Lower lobe of right lung (tissue), 2 donors: ENCODE measurements at places on chromosomes 5 and 9.

GRCh38 chr9:132160802-132161742, 786 bp upstream of the NTNG2 start:
- DNase-seq: no peak

- no peak for DNase-seq
Observed at GRCh38 chr5:71631070-71631469, 43.9 kb downstream of the MCCC2 start.

DNA sequence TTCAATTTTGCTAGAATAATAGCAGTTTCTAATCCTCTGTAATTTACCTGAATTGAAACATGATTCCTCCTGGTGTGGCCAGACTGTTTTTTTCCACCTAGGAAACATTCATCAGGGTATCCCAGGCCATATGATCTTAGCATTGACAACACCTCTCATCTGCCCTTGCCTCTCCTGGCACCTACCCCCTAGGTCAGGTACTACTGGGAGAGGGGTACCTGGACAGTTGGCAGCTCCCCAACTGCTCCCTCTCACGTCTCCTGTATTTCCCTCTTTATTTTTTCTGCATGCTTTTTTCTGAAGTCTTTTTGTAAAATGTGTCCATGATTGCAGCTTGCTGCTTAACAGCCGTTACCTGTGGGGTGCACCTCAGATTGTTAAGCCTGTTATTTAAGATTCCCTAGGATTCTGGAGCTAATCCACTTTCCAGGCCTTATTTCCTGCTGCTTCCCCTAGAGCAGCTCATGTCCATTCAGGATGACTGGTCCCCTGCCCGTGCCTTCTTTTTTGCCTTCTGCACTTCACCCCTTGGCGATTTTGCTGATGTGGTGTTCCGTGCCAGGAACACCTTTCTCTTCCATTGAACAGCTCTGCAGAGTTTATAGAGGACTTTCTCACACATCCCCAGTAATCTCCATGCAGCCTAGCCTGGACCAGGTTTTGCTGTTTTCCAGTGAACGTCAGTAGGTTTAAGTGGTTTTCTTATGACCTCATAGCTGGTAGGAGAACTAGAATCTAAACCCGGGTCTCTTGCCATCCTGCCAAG, 33.6 kb downstream of the SNX30 start:
- no peak for DNase-seq

- DNase-seq: no peak
Observed at GRCh38 chr5:113034182-113034773, 57.7 kb downstream of the DCP2 start.

- DNase-seq: no peak
Observed at GRCh38 chr5:166562246-166562645, 1729.2 kb upstream of the WWC1 start.

DNA sequence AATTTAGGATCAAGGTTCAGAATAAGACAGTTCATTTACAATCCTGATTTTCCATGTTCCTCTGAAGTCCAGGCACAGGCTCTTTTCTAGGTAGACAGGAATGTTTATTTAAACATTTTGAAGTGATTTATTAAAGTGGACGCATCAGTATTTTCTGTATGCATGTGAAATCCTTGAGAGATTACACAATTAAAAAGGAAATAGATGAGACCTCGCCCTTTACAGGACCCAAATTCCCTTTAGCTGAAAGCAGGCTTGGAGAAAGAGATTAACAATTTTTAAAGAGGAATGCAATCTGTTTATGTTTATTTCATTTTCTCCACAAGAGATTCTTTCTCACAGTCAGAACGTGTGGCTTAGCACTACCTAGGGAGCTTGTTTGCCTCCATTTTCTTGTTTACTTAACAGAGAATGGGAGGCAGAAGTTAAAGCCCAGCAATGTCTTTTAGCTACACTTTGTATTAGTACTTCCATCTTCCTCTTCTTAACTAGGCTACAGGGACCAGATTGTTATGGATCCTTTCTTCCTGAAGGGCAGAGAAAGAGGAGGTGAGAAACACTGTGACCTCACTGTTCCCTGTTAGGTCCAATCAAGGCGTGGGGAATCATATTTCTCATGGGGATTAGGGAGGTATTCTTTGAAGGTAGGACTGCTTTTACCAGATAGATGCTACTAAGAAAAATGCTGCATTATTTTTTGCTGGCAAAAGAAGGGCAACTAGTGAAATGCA, 416.0 kb downstream of the SH3GL2 start:
- no peak for DNase-seq

- no peak for DNase-seq
Observed at GRCh38 chr9:11577522-11577921, 964.7 kb upstream of the PTPRD start.

DNA sequence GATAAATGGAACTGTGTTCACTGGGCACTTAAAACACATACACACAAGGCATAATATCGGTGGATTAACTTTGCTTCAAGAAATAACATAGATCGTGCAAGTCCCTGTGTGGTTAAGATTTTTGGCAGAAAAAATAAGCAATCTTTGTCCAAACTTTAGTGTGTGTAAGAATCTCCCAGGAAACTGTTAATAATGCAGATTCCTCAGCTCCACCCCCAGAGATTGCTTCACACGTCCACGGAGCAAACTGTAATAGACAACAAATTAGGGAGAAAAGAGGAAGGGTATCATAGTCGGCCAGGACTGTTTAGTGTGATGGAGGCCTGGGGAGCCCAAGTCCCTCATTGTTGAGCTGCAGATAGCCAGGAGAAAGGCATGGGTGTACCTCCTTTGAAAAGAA, 84.8 kb downstream of the PJA2 start:
- DNase-seq: no peak

DNA sequence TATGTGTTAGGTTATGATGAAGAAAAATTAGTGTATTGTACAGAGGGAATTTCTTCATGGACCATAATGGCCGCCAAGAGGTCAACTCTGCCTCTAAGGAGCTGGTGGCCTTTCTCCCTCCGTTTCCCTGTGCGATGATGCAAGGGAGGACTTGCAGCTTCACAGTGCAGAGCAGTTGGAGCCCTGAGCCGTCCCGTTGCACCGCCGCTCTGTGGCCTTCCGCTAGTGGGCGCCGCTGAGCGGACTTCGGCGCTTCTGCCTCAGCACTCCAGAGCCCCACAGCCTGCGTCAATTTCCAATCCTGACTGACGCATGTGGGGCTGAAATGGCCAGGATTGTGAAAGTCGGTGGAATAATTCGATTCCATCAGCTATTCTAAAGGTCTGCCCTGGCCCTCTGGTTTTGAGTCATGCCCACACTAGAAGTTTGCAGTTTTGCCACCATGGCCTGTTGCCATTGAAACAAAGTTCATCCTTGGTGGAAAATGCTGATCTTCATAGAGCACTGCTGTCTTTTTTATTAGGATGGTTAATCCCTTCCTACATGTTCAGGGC, 22.7 kb upstream of the LECT2 start:
- peak; percentile 87 for DNase-seq

DNA sequence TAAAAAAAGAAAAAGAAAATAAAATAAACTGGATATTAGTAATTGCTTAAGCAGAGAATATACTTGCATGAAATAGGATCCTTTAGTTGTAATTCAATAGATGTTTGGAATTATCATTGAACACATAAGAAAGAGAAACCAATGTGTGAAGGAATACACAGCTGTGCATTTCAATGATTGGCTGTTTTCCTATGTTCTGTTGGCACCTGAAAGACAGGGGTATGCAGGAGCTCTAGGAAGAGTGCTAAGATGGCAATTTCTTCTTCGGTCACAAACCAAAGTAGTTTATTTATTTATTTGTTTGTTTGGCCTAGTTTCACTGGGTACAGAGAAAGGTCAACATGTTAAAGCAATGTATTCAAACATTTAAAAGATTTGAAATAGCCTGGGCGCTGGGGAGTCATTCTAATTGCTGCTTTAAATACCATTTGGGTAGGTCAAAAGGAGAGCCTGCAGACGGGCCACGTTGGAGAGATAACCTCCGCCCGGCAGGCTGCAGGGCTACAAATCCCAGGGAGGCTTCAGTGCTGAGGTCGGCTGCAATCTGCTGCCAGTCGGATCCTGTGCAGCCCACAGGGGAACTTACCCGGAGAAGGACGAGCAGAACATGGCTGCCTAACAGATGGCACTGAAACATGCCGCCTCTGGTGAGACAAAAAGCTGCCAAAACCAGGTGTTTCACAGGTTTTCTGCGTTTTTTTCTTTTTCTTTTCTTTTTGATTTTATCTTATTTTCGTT, 154.2 kb upstream of the TYRP1 start:
- DNase-seq: no peak

DNA sequence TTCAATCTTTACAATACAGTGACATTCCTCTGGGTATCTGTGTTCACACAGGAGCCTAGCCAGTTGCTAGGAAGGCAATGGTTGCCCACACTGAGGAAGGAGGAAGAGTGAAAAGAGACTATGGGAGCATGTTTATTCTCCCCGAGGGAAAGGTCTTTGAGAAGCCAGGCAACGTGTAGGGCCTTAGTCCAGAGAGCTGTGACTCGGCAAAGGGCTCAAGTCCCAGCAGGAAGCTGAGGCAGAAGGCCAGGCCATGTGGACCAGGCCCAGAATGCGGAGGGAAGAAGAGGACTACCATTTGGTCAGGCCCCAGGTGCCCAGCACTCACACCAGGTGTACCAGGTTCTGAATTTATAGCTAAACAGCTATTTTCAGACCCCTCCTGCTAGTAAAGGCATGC, 136.6 kb upstream of the DMAC1 start:
- DNase-seq: no peak

DNA sequence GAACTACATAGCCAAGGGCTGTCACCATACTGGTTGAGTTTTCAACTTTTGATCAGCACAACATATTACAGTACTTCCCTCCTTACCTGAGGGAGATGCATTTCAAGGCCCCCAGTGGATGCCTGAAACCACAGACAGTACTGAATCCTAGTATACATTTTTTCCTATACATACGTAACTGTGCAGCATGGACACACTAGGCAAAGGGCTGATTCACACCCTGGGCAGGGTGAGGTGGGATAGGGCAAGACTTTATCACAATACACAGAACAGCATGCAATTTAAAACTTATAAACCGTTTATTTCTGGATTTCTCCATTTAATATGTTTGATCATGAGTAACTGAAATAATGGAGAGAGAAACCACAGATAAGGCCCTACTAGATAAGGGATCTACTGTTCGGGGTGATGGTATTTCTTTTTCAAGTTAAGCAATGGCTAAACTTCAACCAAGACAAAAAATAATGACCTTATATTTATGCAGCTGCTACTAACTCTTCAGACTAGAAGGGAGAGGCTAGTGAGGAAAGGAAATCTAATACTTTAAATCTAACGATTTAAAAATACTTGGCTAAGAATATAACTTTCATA, 186.9 kb upstream of the GNA14 start:
- DNase-seq: no peak

GRCh38 chr5:170057311-170057710, 48.4 kb upstream of the FOXI1 start:
- DNase-seq: peak; percentile 66

DNA sequence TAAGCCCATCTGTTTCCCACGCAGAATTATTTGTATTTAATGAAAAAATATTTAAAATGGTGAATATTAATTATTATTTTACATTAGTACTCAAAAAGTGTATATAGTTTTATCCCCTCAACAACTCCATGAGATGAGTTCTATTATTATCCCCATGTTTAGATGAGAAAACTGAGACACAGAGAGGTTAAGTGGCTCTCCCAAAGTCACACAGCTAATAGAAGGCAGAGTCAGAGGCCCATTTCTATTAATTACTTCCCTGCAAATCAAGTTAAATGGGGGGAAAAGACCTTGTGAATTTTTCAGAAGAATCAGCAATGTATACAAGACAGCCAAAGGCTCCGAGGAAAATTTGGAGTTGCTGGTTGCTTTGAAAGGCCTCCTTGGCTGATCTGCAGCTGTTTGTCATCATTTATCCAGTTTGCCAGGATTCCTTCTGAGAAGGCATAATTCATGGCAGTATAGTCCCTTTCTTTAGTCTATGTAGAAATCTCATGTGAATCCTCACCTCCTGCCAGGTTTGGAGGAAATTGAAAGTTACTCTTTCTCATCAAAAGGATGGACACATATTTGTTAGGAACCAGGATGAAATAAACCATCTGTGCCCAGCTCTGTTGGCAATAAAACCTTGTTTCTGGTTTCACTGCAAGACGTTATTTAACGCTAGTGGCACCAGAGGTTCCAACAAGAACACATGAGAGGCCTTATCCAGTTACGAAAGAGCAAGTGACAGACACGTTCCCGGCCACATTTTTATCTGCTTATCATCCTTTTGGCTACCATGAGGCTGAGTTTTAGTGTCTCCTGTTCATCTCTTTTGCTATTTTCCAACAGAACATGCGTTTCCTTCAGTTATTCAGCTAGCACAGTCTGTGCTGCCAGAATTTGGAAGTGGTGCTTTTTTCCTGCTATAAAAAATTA, 621 bp downstream of the FYB1 start:
- DNase-seq: no peak

DNA sequence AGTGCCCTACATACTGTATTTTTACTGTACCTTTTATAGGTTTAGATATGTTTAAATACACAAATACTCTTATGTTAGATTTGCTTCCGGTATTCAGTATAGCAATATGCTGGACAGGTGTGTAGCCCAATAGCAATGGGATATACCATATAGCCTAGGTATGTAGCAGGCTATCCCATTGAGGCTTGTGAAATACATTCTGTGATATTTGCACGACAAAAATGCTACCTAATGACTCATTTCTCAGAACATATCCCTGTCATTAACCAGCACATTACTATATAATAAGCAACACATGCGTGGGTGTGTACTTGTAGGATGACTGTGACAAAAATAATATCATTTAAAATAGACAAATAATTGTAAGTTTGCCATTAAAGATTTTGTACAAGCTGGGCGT, 208.8 kb downstream of the MRPS30 start:
- DNase-seq: no peak

DNA sequence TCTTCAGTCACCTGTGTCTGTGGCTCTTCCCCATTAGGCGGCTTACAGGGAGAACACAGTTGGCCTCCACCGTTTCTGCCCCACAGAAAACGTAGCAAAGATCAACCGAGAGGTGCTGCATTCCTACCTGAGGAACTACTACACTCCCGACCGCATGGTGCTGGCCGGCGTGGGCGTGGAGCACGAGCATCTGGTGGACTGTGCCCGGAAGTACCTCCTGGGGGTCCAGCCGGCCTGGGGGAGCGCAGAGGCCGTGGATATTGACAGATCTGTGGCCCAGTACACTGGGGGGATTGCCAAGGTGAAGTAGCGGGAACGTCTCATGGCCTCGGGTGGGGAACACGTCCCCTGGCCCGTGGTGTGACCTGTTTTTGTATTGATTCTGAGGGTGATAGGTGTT, 6.5 kb downstream of the PMPCA start:
- no peak for DNase-seq

DNA sequence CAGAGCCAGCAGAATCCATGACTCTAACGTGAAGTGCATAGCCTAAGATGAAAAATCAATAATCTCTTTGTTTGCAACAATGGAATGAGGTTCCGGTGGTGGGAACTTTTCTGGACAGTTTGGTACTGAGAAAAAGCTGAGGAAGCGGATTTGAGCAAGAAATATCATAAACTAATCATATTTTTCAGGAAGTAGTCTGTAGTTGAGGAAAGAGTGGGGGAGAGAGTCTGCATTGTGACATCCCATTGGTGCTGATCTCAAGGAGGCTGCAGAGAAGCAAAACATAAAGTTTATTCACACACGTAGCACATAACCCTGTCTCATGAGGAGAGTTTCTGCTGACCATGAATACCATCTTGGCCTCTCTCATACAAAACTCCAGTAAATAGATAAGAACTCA, 15.8 kb upstream of the FCHO2 start:
- DNase-seq: no peak

- DNase-seq: no peak
Observed at GRCh38 chr9:133323991-133324703, 11.8 kb downstream of the SURF6 start.
